ENCODE measurements at places on chromosomes 4 and X.

DNA sequence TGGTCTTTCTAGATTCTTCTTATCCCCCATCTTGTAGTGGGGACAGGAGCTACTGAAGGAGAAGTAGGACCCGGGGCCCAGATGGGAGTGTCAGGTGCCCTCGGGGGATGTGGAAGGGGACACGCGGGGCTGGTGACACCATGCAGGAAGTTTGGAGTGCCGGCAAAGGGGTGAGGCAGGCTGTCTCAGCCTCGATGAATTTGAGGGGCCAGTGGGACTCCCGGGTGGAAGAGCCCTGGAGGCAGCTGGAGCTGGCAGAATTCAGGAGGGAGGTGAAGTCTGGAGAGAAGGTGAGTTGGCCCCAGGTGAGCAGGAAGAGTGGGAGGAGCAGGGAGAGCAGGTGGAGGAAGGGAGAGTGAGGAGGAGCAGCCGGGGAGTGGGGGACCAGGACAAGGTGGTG is 101.7 kb downstream of the CPZ start:
- DNase-seq, result no peak

DNA sequence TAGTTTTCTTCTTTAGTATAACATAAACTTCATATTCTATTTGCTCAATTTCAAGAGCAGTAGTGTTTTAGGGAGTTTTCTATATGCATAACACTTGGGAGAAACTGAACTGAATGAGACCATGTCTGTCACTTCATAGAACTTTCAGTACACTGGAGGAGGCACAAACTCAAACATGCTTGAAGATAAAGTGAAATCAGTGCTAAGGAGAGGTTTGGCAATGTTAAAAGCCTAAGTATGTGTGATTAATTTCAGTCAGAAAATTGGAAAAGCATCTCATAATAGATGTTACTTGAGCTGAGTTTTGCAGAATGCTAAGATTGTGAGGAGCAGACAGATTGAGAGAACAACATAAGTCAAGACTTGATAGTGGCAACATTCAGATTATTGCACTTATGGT is 411.2 kb upstream of the HS3ST1 start:
- DNase-seq, result no peak

DNA sequence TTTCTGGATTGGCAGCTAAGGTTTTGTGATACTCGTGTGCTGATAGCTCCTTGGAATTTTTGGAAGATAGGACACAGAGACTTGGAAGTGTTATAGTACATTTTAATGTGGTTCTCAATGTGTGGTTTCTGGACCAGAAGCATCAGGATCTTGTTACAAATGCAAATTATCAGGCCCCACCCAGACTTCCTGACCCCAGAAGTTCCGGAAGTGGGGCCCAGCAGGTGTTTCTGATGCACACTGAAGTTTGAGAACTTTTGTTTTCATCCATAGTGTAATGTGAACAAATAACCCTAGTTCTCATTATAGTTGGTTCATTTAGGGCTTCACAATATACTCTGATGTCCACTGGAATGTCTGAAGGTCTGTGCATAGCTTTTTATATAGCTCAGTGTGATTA is 49.6 kb downstream of the LAMP2 start:
- no peak for DNase-seq

DNA sequence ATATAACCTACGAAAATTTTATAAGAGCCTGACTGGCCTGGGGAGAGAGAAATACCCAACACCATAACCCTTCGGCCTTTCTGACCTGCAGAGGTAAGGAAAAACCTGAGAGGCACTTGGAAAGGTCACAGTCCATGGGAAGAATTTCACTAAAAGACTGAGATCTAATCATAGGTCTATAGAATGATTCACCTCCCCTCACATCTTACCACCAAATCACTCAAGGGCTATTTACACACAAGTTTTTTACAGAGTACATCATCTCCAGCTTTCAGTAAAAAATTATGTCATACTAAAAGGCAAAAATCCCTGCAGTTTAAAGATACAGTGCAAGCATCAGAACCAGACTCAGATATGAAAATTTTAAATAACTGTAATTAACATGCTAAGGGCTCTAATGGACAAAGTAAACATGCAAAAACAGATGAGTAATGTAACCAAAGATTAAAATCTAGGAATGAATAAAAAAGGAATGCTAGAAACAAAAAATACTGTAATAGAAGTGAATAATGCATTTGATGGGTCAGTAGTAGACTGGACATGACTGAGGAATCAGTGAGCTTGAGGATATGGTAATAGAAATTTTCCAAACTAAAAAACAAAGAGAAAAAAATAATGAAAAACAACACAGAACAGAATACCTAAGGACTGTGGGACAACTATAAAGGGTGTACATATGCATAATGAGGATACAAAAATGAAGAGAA is 32.1 kb upstream of the SLC16A2 start:
- DNase-seq, result no peak

DNA sequence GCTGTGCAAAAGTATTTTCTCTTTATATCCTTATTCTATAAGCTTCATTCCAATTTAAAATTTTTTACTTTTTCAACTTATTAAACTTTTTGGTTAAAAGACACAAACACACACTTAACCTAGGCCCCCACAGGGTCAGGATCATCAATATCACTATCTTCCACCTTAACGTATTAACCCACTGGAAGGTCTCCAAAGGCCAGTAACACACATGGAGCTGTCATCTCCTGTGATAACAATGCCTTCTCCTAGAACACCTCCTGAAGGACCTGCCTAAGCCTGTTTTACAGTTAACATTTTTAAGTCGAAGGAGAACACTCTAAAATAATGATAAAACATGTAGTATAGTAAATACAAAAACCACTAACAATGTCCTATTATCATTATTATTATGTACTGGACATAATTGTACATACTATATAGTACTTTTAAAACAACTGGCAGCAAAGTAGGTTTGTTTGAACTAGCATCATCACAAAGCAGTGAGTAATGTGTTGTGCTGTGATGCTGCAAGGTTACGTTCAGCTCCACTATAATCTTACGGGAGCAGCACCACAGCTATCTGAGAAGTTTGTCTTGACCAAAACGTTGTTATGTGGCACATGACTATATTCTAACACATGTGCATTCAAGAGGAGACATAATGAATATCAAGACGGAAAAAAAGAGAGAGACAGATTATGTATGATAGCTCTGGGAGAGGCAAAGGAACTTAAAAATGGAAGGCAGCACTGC is 33.7 kb downstream of the DHX15 start:
- no peak for DNase-seq

DNA sequence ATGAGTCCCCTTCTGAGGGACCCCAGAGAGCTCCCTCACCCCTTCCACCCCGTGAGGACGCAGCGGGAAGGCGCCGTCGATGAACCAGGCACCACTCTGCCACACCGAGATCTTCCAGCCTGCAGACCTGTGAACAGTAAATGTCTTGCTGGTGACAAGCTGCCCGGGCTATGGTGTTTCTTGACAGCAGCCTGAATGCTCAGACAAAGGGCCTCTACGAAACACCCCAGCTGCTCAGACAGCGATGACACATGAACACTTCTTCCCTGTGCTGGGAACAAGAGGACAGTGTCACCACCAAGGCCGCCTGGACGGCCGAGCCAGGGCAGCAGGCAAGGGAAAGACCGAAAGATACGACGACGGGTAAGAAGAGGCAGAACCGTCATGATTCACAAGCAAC is 30.6 kb upstream of the GTPBP6 start:
- no peak for DNase-seq

DNA sequence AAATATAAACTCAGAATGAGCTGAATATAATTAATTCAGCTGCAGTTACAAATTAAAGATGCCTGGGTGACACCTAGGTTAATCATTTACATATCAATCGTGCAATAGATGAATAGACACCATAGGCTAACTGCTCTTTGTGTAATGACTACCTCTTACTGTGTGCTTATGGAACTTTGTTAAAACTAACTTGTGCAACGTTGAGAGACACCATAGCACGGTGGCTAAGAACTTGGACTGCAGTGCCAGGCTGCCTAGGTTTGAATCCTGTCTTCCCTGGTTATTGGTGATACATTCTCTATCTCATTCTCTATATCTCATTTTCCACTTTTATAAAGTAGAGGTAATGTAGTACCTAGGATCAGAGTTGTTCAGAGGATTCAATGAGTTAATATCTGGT is 46.9 kb downstream of the SMAD1 start:
- no peak for DNase-seq

DNA sequence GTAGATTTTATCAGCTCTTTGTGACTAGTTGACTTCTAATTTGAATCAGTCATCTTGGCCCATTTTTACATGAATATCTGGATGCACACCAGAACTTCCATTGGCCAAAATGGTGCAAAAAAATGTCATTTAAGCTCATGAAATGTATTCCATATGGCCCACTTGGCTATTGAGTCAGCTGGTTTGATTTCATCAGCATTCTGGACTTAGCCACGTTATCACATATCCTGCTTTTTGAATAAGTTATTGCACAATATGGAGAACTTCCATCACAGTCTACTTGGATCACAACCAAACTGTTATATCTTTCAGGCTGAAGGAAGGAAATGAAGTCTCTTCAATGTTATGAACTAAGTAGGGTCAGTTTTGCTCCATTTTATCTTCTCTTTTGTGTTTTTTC is 640.6 kb downstream of the PCDH7 start:
- no peak for DNase-seq

- no peak for DNase-seq
Observed at GRCh38 chrX:96540111-96540631, 144.5 kb upstream of the DIAPH2 start.

GRCh38 chr4:89308161-89308500 is 531 bp upstream of the GPRIN3 start:
- DNase-seq, result no peak

- no peak for DNase-seq
Observed at GRCh38 chr4:30912098-30912714, 192.0 kb downstream of the PCDH7 start.
